ENCODE measurements at places on chromosomes 13 and 19.

- DNase-seq = no peak
These were observed 185.7 kb downstream of the PTPRS start for GRCh38 chr19:5154799-5155426.

GRCh38 chr19:52601025-52601973 lies 31.2 kb downstream of the ZNF701 start:
- DNase-seq = peak; percentile 98

DNA sequence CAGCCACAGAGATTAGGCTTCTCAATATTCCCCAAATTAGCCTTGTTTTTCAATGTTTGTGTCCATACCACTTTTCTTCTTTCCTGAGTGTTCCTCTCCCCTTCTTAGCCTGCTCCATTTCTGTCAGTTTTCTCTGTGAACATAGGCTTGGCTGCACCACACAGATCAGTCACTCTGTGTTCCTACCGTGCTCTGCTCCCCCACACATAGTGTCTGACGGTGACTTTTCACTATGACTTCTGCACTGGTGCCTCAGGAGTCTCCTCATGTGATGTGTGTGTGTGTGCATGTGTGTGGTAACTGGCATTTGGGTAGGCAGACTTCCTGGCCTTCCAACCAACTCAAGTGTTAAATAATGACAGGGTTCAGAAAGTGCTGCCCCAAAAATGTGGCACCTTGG lies 47.9 kb upstream of the MYCBP2 start:
- DNase-seq = no peak

GRCh38 chr13:51603716-51604115 lies 19.5 kb downstream of the WDFY2 start:
- DNase-seq = no peak

GRCh38 chr13:110421696-110422385 lies 114.8 kb downstream of the COL4A2 start:
- no peak for DNase-seq

DNA sequence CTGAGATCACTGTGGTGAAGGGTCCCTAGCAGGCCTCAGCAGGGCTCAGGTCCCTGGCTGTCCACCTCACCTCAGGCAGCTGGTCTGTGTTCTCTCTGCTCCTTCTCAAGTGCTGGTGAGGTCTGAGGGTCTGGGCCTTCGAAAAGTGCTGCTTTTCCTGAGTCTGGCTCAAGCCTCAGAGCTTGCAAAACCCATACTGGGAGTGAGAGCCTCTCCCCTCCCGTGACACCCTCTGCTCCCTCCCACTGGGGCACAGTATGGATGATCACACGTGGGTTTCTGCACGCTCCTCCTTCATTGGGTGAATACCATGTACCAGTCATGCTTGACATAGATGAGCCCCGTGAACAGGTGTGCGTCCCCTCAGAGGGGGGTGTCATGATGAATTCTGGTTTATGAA lies 73.3 kb upstream of the WASF3 start:
- no peak for DNase-seq

- DNase-seq = no peak
These were observed 103.4 kb downstream of the FRY start for GRCh38 chr13:32135056-32135390.

- DNase-seq = no peak
These were observed 415.9 kb downstream of the NDFIP2 start for GRCh38 chr13:79896851-79897250.

GRCh38 chr13:30193279-30194234 lies 113.8 kb downstream of the KATNAL1 start:
- peak; percentile 12 for DNase-seq

- DNase-seq = no peak
These were observed 42.1 kb downstream of the NAA16 start for GRCh38 chr13:41352935-41353840.

GRCh38 chr13:88552966-88553365 lies 881.8 kb downstream of the SLITRK5 start:
- no peak for DNase-seq

Data from esophagus muscularis mucosa (tissue), 4 donors.